ENCODE measurements at places on chromosomes 13 and 19.

DNA sequence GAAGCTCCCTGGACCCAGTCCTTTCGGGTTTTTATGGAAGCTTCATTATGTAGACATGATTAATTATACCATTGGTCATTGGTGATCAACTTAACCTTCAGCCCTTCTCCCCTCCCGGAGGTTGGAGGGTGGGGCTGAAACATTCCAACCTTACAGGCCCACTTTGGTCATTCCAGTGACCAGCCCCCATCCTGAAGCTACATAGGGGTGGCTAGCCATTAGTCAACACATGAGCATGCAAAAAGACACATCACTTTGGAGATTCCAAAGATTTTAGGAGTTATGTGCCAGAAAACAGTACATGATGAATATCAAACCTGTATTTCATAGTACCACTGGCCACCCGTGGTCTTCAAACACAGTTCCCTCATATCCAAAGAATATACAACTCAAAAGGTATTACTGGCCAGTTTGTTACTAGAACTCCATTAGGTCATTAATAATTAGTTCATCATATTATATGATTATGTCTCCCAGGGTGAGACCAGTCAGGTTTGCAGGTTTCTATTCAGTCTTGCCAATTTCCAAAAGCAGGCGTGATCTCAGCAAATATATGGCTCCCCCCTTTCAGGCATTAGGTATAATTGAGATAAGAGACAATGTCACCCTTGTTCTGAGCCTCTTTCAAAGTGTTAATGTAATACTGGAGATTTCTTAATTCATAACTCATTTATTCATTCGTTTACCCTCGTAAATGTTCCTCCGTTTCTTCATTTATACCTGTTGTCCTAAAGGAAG is 11.1 kb downstream of the PPP5C start:
- no peak for DNase-seq

DNA sequence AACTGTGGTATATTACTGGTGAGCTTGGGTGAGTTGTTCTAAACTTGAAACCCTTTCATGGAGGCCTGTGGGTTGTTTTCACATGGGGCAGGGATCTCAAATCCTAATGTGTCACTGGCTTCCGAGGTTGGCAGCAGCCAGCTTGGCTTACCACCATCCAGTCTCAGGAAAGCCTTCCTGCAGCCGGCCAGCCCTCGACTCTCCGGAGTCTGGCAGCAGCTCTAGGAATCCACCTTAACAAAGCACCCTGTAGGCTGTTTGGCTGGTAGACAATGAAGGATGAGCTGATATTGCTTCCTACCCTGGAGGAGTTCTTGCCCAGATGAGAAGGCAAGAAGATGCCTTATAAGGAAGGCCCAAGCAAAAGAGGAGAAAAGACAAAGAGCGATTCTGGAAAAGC is 188.3 kb downstream of the KLF12 start:
- DNase-seq: peak; percentile 63

DNA sequence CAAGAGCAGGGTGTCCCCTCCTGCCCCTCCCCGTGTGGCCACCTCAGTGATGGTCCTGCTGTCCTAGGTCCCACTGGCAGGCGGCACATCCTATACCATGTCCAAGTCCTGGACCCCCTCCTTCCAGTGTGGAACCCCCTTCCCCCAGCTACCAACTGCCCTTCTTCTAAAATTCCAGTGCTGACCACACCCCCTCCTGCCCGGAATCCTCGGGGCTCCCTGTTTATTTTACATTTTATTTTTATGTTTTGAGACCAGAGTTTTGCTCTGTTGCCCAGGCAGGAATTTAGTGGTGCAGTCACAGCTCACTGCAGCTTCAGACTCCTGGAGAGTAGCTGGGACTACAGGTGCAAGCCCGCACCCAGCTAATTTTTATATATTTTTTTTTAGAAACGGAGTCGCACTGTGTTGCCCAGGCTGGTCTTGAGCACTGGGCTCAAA is 945 bp upstream of the CPAMD8 start:
- no peak for DNase-seq

DNA sequence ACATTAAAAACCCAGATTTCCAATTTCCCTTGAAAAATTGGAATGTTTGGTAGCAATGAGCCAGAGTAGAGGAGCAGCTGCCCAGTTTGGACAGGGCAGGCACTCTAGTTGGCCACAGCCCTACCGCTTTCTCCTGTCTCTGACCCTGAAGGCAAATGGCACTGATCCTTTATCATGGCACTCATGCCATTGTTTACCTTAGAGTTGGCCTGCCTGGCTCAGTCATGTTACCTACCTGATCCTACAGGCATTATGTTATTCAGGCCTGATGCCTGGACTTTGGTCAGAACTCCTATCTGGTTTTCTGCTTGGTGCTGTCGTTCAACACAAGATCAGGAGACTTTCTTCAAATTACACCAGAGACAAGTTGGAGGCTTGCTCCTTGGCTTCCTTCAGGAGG is 24.9 kb upstream of the TDRD3 start:
- no peak for DNase-seq

DNA sequence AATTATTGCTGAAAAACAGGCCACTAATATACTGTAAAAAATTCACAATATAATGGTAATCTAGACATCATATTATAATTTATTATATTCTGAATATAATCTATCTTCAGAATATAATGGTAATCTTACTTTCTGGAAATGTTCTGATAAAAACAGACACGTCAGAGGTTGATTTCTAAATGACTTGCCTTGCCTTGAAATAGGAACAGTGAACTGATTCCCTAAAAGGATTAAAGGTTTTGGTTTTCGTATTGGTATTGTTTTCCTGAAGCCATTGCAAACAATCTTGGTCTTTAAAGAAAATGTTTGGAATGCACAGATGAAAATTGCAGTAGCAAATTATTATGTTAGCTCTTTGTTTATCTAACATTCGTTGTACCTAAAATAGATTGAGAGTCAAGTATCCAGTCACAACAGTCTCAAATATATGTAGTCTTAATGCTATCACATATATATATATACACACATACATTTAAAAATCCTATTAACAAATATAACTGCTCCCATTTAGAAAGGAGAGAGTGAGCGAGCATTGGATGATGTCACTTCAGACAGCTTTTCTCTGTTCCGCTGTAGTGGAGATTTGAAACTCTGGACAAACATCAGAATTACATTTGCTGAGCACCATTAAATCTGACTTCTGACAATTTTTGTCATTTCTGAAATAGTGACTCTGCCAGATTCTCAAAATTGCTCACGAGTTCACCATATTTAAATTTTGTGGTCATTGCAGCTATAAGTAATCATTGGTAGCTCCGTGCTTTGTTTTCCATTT is 1.7 kb downstream of the ITM2B start:
- no peak for DNase-seq

- no peak for DNase-seq
These were observed 66.9 kb downstream of the ING1 start for GRCh38 chr13:110780422-110780821.

- DNase-seq: no peak
These were observed 4.3 kb downstream of the RPS9 start for GRCh38 chr19:54204767-54205468.

GRCh38 chr13:21638319-21639282 is 32.3 kb upstream of the FGF9 start:
- peak; percentile 64 for DNase-seq

DNA sequence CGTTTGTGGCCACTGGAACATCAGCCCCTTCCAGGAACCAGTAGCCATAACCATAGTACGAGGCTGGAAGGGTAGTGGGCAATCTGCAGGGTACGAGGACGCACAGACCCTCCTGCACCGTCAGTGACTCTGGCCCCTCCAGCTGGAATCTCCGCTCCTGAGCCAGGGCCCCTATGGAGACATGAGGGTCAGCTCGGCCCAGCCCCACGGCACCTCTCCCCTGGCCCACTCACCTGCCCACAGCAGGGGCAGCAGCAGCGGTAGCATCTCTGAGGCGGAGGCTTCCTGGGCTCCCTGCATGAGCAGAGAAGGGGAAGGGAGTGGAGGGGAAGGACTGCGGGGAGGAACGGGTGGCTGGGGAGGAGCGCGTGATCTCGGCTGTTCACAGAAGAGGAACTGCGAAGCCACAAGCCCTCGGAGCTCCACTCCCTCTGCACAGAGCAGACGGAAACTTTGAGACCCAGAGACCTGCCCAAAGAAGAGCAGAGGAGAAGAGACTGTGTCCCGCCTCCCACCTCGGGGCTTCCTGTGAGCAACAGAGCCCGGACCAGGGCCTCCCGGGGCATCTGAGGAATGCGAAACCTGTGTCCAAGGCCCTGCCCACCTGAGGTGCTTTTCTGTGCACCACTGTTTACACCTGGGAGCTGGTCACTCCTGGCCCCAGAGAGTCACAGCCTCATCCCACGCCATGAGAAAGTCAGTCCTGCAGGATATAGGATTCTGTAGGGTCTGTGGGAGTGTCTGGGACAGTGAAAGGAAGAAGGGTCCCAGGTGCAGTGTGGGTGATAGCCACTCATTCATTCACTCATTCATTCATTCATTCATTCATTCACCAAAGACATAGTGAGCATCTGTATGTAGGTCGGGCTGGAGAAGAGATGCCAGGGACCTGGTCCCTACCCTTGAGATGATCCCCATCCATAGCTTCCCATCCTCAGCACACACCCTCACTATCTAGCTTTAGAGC is at the start of gene SIGLEC6:
TSS of gene SIGLEC6 (minus strand) at position 322 of the 967 bp plus-strand sequence. CDS start at position 300, 22 bp downstream.
- DNase-seq: peak; percentile 53

DNA sequence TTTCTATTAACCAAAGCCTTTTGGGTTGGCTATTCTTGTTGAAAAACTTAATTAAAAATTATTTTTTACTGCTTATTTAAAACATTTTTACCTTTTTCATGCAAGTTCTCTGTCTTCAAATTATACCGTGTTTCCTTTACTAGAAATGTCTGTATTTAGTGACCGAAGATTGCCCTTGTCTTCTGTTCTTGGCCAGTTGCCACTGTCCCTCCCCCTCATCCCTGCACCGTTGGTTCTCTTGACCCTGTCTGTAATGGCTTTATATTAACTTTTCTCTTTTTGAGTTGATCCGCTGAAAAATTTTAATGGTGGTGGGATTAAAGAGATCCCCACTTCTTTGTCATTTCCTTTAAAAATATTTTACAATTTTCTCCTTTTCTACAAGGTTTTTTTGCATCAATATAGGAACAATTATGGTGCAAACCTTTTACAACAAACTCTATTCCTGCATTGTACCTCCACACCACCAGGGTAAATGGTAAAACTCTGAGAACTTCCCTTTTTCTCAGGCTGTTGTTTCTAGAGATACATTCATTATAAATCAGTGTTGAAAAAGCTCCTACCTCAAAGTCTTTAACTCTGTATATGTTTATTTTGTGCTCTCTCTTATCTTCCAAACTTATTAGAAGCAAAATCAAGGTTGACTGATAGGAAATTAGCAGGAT is 12.9 kb upstream of the RNF113B start:
- DNase-seq: no peak

DNA sequence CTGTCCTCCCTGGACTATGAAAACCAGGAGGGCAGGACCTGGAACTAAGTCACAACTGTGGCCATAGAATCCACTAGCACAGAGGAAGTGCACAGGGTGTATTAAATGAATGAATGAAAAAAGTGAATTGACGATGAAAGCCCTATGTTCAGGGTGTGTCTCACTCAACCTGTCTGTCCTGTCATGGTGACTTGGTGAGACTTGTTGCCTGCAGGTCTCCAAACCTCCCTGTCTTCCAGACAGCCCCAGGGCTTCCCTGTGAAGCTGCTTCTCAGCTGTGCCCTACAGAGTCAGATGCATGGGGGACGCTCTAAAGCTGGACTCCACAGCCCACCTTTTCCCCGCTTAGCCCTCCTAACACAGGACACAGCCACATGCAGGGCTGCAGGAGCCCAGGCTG is 4.8 kb upstream of the IGFL1 start:
- DNase-seq: peak; percentile 25

- no peak for DNase-seq
These were observed 227.0 kb upstream of the SLITRK5 start for GRCh38 chr13:87444135-87444534.

DNA sequence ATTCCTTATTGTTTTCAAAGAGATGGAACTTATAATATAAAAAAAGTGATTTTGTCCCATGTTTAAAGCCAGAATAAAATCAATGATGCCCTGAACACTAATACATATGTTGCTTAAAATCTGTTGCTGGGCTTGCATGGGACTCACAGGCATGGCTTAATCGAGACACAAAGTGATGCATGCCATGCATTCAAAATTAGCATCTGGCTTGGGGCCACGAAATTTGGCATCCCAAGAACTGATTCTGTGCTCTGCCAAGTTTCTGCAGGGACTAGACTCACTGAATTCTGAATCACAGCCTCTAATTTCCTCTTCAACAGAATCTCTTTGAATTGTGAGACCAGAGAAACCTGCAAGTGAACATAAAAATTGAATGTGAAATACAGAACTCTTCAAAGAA is 109.2 kb downstream of the PCDH17 start:
- DNase-seq: no peak

DNA sequence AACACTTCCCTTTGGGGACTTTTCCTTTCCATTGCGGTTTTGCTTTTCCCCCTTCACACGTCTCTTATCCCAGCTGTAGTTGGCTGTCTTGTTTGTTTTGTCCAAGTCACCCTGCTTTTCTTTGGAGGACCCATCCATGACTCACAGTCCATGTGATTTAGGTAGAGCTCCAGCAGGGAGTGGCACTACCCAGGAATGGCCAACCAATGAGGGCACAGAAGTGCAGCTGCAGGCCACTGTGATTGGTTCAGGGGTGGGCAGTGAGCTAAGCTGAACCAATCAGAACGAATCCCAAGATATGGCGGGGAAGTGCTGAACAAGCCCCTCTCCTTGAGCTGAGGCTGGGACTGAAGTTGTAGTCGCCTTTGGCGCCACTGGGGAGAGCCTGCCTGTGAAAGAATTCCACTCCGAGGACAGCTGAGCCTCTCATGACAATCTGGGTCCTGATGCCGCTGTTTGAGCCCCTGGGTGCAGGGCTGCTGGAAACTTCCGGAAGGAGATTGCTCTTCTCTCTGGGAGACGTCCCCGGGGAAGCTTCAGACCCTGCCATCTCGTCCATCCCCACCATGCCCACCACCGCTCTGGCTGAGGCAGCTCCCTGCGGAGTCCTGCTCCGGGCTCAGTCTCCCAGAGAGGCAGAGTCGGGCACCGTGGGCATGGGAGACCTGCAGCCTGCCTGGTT is 62.9 kb upstream of the URI1 start:
- peak; percentile 79 for DNase-seq

DNA sequence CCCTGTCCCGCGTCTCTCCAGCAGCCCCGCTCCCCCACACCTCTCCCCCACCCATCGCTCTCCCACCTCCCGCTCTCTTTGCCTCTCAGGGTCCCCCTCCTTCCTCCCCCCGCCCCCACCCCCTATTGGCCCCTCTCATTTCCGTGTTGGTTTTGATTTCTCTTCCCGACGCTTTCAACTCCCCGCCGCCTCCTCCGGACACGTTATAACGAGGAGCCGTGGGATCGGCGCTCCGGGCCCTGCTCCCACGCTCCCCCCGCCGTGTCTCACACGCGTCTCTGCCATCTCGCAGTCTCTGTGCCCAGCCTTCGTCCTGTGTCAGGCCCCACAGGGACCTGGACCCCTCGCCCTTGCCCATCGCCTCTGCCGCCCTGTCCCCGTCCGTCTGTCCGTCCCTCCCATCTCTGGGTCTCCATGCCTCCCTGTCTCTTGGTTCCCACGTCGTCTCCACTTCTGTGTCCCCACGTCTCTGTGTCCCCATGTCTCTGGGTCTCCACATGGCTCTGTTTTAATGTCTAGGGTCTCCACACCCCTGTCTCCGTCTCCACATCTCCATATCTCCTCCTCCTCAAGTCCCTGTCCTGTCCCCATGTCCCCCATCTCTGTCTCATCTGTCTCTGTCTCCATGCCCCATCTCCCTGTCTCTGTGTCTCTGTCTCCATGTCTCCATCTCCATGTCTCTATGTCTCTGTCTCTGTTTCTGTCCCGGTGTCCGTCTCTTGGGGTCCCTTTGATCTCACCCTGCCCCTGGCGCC is 13.1 kb downstream of the ERFL start:
- DNase-seq: no peak

Measured in endodermal cell (in vitro differentiated cells).